ENCODE measurements at places on chromosomes 7 and 10.

DNA sequence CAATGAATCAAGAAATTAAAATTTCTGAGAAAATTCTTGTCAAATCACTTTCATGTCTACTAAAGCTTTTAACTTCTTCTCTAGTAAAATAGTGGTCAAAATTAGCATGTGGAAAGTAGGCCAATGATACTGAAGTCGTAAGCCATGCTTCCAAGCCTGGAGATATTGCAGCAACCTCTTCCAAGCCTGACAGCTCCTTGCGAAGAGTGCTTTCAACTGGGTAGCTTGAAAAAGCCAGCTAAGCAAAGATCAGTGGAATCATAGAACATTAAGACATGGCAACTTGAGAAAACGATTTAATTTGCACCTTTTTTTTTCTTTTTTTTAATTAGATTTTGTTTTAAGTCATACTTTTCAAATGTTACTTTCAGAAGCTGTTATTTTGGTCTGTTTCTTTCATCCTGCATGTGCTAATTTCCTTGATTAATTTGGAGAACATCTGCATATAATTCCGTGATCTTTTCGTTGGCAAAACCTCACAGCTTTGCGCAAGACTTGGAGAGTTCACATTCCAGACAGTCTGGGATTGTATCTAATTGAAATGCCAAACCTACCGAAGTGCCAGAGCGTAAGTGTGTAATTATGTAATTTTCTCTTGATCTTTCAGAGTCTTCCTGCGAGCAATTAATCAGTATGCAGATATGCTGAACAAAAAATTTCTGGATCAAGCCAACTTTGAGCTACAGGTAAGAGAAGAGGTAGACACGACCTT is 142.2 kb upstream of the INSYN2A start:
- no peak for DNase-seq

GRCh38 chr10:132827423-132827789 is 41.5 kb upstream of the NKX6-2 start:
- no peak for DNase-seq

DNA sequence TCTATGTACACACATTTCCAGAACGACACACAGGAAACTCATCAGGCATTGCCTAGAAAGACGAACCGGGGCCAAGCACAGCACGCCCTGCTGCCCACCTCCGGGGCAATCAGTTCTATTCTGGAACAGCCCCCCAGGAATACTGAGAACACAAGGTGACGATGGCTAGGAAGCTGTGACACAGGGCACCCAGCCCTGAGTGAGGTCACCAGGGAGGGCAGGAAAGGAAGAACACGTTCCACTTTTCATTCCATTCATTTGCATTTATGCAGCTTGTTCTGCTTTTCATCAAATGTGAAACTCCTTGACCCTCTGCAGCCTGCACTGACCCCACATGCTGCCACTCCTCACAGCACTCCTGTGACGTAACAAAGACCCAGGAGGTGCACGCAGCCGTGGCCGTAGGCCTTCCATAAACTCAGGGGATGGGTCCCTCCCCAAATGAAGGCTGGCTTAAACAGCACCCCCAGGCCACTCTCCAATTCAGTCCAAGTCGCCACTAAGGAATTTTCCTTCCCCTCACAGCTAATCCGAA is 28.9 kb downstream of the MAD1L1 start:
- DNase-seq: no peak

- DNase-seq: no peak
Observed at GRCh38 chr7:81645435-81645834, 124.4 kb downstream of the HGF start.

- no peak for DNase-seq
Observed at GRCh38 chr7:158291998-158292397, 295.6 kb downstream of the PTPRN2 start.

GRCh38 chr10:3472287-3473051 is 299.9 kb upstream of the PITRM1 start:
- peak; percentile 39 for DNase-seq

GRCh38 chr10:71234970-71235685 is 22.8 kb downstream of the UNC5B start:
- DNase-seq: no peak

DNA sequence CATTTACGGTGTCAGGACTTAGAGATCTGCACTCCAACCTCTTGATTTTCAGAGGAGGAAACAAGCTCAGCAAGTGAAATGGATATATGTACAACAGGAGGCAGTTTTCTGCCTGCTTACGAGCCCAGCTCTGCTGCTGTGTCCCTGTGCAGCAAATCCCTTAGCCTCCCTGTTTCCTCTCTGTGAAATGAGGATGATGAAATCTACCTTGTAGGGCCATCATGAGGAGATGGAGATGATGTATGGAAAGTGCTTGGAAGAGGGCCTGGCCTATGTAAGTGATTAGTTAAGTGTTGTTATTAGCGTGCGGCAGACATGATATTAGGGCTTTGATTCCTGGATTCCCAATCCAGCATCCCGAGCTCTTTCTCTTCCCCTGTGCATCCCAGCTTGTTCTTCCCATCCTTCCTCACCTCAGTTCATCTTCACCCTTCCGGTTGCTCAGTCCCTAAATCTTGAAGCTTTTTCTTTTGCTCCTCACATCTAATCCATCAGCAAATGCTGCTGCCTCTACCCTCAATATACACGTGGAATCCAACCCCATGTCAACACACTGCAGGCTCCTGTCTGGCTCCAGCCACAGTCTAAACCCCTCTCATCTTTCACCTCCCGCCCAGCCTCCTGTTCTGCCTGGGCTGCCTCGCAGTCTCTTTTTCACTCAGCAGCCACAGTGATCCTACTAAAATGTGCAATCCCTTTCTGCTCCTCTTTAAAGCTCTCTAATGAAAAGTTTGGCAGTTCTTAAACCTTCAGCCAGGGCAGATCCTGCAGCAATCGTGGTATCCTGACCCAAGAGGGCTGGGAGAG is 113.8 kb downstream of the MARCHF5 start:
- no peak for DNase-seq

GRCh38 chr7:151675196-151675920 is 155.7 kb upstream of the RHEB start:
- no peak for DNase-seq

DNA sequence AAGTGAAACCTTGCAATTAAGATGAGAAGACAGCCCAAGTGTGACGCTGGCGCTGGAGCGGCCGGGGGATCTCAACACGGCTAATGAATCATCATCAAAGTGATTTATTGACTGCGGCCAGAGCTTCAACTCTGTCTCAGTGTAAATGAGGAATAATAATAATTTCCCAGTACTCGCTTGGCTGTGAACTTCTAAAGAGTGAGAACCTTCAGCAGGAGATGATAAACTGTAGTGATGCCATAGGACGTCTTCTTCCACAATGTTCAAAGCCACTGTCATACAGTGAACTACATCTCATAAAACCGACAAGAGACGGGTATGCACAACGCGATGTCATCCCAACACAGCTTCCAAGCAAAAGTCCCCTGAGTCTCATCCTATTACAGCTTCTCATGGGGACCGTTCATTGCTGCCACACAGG is 123.6 kb upstream of the NOBOX start:
- DNase-seq: no peak

- DNase-seq: no peak
Observed at GRCh38 chr7:130272381-130273080, 5.9 kb downstream of the CPA2 start.

DNA sequence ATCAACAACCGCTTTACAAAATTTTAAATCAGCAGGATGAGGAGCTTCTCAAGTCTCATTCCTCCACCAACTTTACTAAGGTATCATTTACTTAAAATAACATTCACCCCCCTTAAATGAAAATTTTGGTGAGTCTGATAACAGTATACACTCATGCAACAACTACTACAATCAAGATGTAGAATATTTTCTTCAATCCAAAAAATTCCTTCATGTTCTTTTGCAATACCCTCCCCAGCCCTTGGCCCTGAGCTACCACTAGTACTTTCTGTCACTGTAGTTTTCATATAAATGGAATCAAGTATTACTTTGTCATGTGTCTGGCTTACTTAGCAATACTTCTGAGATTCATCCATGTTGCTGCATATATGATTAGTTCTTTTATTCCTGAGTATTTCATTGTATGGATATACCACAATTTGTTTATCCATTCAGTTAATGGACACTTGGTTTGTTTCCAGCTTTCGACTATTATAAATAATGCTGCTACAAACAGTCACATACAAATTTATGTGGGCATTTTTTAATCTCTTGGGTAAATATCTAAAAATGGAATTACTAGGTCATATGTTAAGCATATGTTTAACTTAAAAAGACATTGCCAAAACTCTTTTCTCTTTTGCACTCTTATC is 43.0 kb downstream of the NT5C2 start:
- no peak for DNase-seq

DNA sequence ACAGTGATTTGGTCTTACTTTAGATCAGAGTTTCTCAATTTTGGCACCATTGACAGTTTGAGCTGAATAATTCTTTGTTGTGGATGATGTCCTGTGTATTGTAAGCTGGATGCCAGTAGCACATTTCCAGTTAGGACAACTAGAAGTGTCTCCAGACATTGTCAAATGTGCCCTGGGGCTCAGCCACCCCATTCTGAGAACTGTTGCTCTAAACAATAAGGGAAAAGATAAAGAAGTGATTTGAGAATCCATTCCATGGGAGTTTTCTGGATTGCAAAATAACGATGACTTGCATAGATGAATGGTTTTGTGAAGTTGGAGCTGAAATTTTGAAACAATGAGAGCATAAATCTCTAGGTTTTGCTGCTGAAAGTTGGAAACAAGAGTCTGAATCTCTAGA is 44.6 kb downstream of the NUP205 start:
- no peak for DNase-seq

- no peak for DNase-seq
Observed at GRCh38 chr7:7695111-7695817, 23.1 kb downstream of the RPA3 start.

DNA sequence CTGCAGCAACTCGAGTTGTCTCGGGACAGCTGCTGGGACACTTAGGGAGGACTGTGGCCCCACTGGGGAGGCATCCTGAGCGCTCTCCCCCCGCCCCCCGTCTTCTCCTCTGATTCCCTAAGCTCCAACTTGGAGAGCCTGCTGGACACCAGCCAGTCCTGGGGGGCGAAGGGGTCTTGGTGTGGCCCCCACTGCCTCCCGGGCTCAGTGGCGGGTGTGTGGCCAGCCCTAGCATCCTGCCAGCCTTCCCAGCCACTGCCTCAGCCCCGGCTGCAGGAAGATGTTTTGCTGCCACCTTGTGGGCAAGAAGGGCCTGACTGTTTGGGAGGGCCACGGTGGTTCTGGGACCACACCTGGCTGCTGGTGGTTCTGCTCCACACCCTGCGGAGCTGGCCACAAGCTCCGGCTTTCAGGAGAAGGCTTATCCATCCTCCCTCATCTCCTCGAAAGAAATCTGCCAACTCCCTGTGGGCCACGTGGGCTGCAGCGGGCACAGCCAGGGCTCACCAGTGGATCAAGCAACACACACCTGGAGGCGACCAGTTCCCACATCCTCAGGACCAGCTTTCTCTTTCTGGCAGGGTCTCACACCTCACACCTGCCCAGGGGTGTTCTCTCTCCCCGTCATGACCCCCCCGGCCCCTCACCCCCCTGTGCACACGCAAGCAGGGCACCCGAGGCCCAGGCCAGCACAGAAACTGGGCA is 24.8 kb downstream of the AGAP3 start:
- DNase-seq: peak; percentile 47

DNA sequence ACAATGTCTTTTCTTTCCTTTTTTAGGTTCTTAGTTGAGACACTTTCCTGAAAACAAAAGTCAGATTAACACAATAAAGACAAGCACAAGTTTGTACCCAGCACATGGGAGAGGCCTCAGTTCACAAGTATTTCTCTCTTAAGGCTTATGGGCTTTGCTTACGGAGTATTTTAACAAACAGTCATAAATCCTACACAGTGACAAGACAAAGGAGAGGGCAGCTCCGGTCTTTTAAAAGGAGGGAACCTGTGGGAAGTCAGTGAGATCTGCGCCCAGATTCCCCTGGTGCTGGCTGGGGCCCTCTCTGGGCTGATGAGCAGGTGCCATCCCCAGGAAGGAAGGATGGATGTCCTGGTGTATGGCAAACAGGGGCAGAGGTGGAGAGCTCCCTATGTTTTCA is 398.6 kb downstream of the ACTR3B start:
- no peak for DNase-seq

DNA sequence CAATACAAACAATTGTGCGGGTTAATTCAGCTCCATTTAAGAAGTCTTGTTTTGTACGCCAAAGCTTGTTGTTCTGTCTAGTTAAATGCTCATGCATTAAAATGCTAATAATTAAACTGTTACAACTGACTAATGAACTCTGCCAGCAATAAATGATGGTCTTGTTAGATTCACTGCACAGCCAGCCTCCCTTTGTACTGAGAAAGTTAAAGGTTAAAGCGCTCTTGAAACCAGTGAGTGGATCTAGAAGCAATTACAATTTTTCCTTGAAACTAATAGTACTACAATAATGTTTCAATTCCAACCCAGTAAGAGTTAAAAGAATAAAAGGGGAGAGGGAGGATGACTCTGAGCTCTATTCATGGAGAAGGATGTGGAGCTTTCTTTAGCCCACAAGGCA is 233.0 kb downstream of the EMX2 start:
- DNase-seq: no peak

DNA sequence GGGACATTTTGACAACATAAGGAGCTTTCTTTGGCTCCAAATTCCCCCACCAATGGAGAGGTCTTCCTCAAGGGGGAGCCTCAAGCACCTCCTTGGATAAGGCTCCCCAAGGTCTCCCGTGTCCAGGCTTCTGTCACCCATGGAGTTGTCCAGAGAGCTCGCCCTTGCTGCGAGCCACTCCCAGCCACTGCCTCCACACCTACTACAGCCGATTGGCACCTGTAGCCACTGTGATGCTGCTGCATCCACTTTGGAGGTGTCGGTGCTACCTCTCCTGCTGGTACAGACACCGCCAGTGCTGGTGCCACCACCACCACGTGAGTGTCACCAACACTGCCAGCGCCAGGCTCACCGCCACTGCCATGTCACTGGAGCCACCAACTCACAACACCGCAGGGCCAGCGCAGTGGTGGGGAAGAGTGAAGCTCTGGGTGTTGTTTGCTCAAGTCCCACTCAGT is 22.1 kb upstream of the ENO4 start:
- DNase-seq: no peak

GRCh38 chr10:1390200-1390599 is 334.0 kb downstream of the WDR37 start:
- no peak for DNase-seq

DNA sequence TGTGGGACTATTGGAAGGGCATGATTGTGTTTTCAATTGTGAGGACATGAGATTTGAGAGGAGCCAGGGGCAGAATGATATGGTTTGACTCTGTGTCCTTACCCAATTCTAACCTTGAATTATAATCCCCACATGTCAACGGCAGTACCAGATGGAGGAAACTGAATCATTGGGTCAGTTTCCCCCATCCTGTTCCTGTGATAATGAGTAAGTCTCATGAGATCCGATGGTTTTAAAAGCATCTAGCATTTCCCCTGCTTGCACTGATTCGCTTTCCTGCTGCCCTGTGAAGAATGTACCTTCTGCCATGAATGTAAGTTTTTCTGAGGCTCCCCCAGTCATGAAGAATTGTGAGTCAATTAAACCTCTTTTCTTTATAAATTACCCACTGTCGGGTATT is 1367.1 kb downstream of the XPNPEP1 start:
- no peak for DNase-seq

DNA sequence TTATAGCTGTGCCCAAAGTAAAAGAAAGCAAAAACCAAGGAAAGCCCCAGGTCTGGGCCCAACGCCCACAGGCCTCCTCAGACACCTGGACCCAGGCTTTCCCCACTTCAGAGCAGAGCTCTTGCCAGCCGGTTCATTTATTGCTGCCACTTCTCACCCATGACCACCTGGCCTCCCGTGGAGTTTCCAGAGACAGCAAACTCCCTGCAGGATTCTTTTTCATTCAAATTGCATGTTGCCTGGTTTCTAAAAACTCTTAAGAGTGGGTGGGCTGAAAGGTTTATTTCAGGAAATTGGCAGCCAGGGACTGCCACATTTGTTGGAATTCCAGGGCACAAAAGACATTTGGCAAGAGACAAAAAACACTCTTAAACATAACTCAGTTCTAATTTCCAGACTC is 4.7 kb downstream of the VOPP1 start:
- DNase-seq: no peak
